ENCODE measurements at places on chromosomes 1 and 21.
A peak's percentile ranks its signal among the peaks of the same experiment; 100 is the strongest.

DNA sequence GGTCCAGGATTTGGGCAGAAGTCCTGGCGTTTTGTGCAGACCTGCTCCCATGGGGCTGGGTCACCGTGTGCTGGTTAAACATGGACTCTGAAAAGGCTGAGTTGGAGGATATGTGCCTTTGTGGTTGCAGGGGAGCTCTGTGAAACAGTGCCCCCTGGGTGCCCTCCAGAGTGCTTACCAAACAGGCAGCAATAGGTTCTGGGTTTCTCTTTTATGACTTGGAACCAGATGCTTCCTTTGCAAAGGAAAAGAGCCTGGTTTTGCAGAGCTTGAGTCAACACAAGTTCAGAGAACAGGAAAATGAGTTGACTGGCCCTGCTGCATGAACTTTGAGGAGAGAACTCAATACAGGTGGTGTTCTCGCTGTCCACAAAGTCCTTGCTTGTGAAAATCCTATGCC is 288.9 kb downstream of the TM2D1 start:
- no peak for DNase-seq

DNA sequence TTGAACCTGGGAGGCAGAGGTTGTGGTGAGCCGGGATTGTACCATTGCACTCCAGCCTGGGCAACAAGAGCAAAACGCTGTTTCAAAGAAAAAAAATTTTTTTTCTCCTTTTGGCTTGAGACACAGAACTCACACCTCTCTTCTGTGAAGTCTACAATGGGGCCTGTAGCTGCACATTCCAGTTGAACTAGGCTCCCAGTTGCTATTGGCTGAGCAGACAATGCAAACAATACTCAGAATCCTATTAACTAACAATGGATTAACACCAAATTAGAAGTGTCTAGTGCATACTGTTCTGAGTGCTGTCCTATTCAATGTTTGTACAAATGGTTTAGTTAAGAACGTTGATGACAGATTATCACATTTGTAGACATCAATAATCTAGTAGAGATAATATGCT is 17.6 kb upstream of the MCL1 start:
- DNase-seq: no peak

DNA sequence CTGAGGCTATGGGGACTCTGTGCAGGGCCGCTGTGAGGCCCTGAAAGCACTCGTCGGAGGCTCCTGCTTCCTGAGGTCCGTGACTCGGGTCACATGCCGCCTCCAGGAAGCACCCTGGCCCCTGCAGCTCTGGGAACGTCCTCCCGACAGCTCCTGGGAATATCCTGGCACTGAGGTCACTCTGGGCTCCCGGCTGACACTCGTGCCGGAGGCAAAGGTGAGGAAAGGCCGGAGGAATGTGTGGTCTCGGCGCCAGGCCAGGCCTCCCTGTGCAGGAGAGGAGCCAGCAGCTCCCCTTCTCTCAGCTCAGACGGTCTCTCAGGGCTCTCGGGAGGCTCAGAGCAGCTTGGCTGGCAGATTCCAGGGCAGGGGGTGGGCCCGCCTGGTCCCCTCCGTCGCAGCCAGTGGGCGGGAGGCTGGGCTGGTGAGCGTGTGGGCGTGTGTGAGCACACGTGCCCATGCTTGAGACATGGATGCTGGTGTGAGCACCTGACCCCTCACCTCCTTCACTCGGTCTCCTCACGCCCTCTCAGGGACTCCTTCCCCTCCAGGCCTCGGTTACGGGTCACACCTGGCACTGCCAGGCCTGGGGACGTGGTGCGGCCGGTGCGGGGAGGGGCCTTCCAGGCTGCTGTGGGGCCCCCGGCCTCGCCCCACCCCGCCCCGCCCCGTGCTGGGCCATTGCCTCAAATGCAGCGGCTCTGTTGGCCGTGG is 5.5 kb upstream of the RNF223 start:
- DNase-seq: peak; percentile 77

DNA sequence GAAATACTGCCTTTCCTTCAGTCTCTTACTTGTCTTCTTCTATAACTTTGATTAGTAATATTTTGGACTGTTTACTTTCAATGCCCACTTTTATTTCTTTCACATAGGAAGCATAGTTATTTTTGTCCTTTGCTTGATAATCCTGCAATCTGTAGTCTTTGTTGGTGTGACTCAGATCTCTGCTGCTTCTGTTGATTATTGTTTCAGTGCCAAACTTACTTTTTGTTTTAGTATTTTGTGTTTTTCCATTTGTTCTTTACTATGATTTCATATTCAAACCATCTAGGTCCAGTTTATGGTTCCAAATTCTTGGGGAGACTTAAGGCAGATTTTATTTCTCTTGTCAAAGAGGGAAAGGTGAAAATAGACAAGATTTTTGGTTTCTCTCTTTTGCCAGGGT is 399.9 kb downstream of the HLX start:
- DNase-seq: no peak

- DNase-seq: no peak
Observed at GRCh38 chr1:119139857-119140176, 636 bp downstream of the WARS2 start.

DNA sequence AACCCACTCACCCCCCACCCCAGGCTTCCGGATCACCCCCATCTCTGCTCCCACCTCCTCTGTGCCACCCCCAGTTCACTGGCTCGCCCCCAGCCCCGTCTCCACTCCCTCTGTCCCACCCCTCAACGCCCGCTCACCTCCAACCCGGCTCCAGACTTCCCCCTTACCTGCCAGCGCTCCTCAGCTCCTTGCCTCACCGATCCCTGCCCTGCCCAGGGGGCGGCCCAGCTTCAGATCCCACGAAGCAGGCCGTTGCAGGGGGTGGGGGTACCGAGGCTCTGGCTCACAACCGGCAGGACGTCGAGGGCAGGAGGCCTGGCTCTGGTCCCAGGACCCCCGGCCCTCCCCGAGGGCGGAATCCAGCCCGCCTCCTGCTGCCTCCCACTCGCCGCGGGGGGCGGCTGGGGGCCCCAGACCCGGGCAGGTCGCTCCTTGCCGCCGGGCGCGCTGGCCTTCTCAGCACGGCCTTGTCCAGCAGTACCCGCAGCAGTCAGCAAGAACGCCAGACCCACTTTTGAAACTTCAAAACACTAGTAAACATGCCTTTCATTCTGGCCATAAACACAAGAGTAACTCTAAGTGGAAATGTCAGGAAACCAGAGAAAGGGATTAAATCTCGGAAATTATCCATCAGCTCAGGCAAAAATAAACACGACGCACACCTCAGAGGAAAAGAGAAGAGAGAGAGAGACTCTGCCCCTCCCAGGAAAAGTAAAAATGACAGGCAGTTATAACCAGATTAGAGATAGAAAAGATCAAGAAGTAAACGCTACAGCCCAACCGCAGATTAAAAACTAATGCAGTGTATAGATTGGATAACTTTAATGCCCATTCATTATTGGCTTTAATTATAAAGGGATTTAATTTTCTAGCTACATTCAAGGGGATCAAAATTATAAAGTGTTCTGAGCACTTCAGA is 1.0 kb upstream of the FAM89A start:
- peak; percentile 65 for DNase-seq

- DNase-seq: no peak
Observed at GRCh38 chr1:224740685-224741052, 124.6 kb downstream of the CNIH3 start.

DNA sequence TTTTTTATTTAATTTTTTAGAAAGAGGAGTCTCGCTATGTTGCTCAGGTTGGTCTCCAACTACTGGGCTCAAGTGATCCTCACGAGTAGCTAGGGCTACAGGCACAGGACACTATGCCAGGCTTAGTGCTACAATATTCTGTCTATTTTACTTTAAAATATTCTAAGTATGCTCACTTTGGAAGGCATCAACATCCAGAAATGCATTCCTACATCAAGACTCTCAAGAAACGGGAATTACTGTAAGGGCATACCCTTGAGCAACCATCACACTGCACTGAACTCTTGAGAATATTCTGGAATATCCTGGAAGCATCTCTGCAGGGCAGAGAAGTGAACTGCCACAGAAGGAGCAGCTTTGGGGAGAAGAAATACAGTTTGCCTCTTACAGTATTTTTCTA is 565 bp upstream of the DMRTB1 start:
- no peak for DNase-seq

- DNase-seq: no peak
Observed at GRCh38 chr1:22841142-22841541, 130.5 kb downstream of the EPHB2 start.

Measured in activated effector memory CD4-positive, alpha-beta T cell treated with anti-CD3 and anti-CD28 coated beads, Interleukin-2, amount 50 U/mL, for 16 hours (primary cell).